Activated CD8-positive, alpha-beta memory T cell treated with anti-CD3 and anti-CD28 coated beads, Interleukin-2, amount 10 ng/mL, durations not matched to agents 7 days and 5 days (primary cell): ENCODE measurements at places on chromosomes 7 and 10. TPM values are rescaled to one million over a fixed set of nuclear protein-coding genes. Genes with fewer than 3 reads are reported as not detected.

DNA sequence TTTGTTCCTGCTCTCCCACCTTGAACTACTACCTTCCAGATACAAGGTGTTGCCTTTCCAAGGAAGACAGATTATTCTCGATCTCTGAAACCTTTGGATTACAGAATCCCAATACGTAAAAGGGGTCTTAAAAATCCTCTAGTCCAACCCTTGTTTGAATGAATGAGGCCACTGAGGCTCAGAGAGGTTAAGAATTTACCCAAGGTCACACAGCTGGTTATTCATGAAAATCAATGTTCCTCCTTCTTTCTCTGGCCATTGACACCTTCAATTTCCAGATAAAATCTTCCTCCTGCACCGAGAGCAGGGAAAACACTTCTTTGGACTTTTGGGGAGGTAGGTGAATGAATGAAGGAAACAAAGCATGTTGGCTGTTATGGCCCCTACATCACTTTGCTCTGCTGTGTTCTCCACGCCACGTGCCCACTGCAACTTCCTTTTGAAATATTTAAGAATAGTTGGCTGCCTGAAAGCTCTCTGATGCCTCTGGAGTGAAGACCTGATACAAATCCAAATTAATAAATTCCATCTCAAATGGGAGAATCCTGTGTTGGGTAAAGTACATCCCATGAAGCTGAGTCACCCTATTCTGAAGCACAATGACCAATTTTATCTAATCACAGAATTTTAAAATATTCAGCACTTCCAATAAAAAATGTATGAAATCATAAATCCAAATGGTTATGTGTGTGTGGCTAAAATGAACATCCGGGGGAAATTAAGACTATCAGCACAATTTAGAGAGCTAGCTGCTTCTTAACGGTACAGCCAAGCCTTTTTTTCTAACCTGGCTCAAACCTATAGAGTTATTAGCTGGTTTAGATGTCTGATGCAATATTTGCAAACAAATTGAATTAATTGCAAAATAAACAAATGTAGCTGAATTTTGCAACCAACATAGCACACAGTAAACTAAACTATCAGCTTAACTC, 7.3 kb downstream of the SVIL start:
- peaks cover under 1% of the 10 kb centered on the region for H3K4me1 ChIP-seq
- no peak overlapping the region for H3K27ac ChIP-seq
- no peak overlapping the region for H3K4me3 ChIP-seq
- DNase-seq = no peak
- H3K36me3 ChIP-seq = no peaks in the 10 kb centered on the region

GRCh38 chr10:56633876-56634452, 272.9 kb upstream of the ZWINT start:
- no peaks in the 10 kb centered on the region for H3K4me1 ChIP-seq
- H3K36me3 ChIP-seq = no peaks in the 10 kb centered on the region
- no peak overlapping the region for H3K4me3 ChIP-seq
- no peak overlapping the region for H3K27ac ChIP-seq

Gene ACTR3C
- total RNA-seq = 4.0 TPM

Gene PLEKHS1
- total RNA-seq = 0.07 TPM

Gene CRPPA
- 1.1 TPM for total RNA-seq
